Fibroblast of skin of abdomen (primary cell): ENCODE measurements at places on chromosomes 5 and 9.

- DNase-seq = no peak
Observed at GRCh38 chr5:95130941-95131340, 154.0 kb downstream of the MCTP1 start.

DNA sequence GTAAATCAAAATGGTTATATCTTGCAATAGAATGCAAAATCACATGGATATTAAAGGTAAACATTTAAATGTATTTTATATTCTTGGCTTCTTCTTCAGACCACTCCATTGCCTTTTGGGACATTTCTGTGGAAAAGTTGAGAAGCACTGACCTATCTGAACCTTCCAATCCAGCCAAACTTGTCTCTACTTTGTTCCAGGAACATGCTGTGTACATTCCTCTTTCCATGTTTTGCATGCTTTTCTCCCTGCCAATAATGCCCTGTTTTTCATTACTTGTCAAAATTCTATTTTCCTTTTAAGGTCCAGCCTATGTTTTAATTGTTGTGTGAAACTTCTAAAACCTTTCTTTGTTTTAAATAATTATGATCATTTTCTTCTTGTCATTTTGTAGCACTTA, 28.3 kb downstream of the JAK2 start:
- no peak for DNase-seq

GRCh38 chr5:115398719-115399118, 102.3 kb upstream of the CCDC112 start:
- peak; percentile 96 for DNase-seq

DNA sequence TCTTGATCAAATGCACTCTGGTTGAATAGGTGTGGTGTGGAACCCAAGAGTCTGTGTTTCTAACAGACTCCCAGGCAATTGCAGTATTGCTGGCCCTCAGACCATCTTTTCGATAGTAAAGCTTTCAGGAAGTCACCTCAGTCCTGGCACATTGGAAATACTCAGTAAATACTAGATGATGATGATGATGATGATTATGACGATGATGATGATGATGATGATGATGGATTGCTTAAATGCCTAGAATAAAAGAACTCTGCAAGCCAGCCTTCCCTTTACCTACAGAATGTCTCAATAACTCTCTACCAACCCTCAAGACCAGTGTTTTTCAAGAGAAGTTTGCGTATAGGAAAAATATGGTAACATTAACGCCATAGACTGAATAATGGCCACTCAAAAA, 268.0 kb downstream of the DNAH5 start:
- DNase-seq = no peak

DNA sequence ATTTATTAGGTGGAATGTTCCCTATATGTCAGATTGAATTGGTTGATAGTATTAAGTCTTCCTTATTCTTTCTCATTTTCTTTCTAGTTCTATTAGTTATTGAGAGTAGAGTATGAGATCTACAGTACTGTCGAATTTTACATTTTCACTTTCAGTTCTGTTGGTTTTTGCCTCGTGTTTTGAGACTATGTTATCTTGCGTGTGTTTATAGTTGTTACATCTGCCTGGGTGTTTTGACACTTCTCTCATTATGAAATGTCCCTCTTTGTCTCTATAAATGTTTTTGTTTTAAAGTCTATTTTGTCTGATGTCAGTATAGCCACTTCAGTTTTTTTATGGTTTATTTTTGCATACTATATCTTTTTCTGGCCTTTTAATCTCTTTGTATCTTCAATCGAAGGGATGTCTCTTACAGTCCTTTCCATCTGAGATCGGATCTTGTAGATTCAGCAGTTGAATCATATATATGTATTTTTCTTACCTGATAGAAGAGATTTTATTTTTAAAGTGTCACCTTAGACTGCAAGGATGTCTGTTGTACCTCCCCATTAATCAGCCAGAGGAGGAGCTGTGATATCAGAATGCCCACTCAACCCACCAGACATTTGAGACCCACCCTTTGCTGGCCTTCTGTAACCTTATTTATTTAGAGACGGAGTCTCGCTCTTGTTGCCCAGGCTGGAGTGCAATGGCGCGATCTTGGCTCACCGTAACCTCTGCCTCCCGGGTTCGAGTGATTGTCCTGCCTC, 20.7 kb downstream of the EHMT1 start:
- no peak for DNase-seq

DNA sequence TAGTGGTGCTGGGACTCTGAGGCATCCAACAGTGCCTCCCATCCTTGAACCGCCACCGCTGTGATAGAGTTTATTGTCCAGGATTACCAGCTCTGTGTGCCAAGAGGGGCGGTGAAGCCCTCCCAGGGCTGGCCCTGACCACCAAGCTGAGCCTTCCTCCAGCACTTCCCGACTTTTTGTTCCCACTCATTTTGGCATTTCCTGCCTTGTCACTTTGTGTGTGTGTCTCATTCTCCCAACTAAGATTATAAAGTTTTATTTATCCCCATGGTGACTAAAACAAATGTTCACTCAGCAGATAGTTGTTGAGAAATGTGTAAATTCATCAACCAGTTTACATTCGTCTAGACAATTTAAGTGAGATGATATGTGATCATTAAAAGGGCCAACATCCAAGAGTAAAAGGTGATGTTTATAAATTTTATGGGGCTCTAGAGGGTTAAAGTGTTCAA, 2.5 kb downstream of the F2R start:
- peak; percentile 44 for DNase-seq
